ENCODE measurements at places on chromosomes 2 and 18.

- no peak overlapping the region for H3K27ac ChIP-seq
These were observed 61.5 kb upstream of the KLF7 start for GRCh38 chr2:207227062-207227748.

DNA sequence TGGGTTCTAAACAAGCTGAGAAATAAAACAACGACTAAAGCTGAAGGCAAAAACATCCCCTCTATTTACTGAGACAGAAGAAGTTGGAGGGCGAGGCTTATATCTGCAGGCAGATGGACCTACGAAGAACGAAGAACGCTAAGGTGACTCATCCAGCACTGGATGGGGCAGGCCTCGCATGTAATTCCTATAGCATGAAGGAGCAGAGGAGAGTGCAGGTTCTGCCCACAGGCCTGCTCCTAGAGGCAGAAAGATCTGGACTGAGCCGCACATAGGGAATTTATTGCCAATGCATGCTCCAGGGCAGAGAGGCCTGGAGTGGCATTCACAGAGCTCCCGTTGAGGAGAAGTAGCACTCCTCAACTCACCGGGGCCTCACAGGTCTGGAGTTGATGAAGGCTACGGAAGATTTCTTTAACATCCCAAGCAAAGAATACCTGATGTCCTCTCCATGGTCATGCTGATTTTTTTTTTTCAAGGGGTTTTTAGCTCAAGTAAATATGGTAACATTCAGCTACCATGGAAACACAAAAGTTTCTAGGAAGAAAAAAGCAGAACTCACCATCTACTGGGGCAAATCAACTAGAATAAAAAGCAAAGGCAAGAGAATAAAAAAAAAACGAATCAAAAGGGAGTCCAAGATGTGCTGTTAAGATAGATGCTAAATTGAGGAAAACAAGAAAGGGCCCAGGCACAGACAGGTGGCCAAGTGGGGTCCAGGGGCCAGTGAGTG is 10.4 kb upstream of the METTL21A start:
- peak; percentile 62 for DNase-seq
- H3K4me1 ChIP-seq, result peaks cover 7% of the 10 kb centered on the region
- H3K27me3 ChIP-seq, result peaks cover 2% of the 10 kb centered on the region
- H3K36me3 ChIP-seq, result no peaks in the 10 kb centered on the region

- no peaks in the 10 kb centered on the region for H3K36me3 ChIP-seq
- H3K4me1 ChIP-seq, result no peaks in the 10 kb centered on the region
- no peak overlapping the region for H3K4me3 ChIP-seq
- no peak overlapping the region for H3K27ac ChIP-seq
- DNase-seq, result peak; percentile 48
These were observed 397.8 kb downstream of the METTL4 start for GRCh38 chr18:2173486-2173885.

DNA sequence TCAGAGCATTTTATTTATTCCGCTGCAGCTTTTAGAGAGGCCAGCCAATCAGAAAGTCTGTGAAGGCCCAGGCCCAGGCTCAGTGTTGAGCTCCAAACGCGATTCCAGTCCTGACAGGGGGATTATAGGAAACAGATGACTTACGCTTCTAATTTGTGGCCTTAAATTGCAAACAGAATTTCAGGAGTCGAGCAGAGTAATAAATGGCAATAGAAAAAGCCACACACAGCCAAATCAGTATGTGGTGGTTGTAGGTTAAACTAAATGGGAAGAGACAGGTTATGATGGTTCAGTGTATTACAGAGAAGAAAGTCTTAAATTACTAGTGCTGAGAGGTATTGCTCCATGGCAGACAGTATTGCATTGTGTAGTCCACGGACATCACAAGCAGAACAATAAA is 131.0 kb upstream of the ZEB2 start:
- DNase-seq, result no peak
- H3K27ac ChIP-seq, result no peak overlapping the region
- H3K36me3 ChIP-seq, result no peaks in the 10 kb centered on the region
- no peak overlapping the region for H3K4me3 ChIP-seq

GRCh38 chr2:40287195-40287594 is 164.7 kb downstream of the SLC8A1 start:
- H3K36me3 ChIP-seq, result no peaks in the 10 kb centered on the region
- no peak overlapping the region for H3K4me3 ChIP-seq
- no peak overlapping the region for H3K27ac ChIP-seq
- peaks cover 12% of the 10 kb centered on the region for H3K4me1 ChIP-seq
- H3K27me3 ChIP-seq, result no peaks in the 10 kb centered on the region
- DNase-seq, result peak; percentile 65

DNA sequence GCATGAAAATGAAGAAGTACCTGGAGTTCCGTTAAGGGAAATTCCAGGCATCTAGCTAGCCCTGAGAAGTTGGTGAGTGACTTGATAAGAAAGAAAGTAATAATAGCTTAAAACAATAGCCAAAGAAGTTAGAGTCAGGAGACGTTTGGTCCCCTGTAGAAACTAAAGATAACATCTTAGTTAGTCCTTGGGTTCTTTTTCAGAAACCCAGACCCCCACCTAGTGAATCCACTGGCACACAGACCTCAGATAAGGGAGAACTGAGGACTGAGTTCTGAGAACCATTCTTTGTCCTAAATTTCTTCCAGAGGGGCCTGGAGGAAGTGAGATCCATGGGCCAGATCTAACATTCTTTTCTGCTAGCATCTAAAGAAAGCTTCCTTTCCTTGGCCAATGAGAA is 335.4 kb downstream of the SLC4A3 start:
- no peak overlapping the region for H3K27ac ChIP-seq
- no peaks in the 10 kb centered on the region for H3K36me3 ChIP-seq
- H3K4me1 ChIP-seq, result no peaks in the 10 kb centered on the region
- no peak overlapping the region for H3K4me3 ChIP-seq

DNA sequence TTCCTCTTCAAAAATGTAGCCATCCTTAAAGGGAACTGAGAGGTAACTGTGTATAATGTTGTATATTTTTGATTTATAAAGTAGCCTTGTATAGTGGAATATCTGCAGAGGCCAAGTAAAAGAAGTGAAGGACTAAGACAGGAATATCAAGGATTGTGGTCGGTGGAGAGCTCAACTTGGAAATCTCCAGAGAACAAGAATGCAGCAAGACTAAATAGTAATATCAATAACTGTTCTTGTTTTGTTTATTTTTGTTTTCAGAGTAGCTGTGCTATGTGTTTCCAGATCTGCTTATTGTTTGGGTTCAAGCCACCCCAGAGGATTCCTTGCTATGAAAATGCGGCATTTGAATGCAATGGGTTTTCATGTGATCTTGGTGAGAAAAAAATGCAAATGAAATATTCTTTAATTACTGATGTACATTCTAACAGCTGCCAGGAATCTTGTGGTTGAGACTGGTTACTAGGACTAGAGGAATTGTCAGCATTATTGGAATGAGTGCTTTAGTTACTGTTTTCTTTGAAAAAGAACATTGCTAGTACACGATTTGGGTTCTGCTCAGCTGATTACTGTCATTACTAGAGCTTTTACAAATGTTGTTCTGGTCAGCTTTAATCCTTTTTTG is 25.0 kb downstream of the FASTKD2 start:
- H3K36me3 ChIP-seq, result peaks cover 16% of the 10 kb centered on the region
- peak; percentile 20 for DNase-seq
- no peaks in the 10 kb centered on the region for H3K27me3 ChIP-seq
- no peak overlapping the region for H3K4me3 ChIP-seq
- peaks cover 1% of the 10 kb centered on the region for H3K4me1 ChIP-seq
- H3K27ac ChIP-seq, result no peak overlapping the region

DNA sequence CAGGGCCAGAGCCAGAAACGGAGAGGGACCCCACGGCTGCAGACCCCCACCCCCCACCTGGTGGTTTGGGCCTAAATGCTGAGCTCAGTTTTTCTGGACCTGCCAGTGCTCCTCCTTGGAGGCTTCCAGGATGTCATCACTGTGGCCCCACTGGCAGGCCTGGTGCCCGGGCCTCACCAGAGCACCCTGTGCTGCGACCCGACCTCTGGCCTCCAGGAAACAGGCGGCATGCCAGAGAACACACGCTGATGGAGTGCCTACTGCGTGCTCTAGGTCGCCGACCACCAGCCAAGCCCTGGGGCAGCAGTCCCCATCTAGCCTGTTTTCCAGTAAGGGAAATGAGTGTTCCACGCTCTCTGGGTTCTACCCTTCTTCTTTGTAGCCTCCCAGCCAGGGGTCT is 33.8 kb downstream of the HS6ST1 start:
- H3K36me3 ChIP-seq, result peaks cover 62% of the 10 kb centered on the region
- peaks cover 24% of the 10 kb centered on the region for H3K4me1 ChIP-seq
- H3K27me3 ChIP-seq, result no peaks in the 10 kb centered on the region
- no peak overlapping the region for H3K4me3 ChIP-seq

DNA sequence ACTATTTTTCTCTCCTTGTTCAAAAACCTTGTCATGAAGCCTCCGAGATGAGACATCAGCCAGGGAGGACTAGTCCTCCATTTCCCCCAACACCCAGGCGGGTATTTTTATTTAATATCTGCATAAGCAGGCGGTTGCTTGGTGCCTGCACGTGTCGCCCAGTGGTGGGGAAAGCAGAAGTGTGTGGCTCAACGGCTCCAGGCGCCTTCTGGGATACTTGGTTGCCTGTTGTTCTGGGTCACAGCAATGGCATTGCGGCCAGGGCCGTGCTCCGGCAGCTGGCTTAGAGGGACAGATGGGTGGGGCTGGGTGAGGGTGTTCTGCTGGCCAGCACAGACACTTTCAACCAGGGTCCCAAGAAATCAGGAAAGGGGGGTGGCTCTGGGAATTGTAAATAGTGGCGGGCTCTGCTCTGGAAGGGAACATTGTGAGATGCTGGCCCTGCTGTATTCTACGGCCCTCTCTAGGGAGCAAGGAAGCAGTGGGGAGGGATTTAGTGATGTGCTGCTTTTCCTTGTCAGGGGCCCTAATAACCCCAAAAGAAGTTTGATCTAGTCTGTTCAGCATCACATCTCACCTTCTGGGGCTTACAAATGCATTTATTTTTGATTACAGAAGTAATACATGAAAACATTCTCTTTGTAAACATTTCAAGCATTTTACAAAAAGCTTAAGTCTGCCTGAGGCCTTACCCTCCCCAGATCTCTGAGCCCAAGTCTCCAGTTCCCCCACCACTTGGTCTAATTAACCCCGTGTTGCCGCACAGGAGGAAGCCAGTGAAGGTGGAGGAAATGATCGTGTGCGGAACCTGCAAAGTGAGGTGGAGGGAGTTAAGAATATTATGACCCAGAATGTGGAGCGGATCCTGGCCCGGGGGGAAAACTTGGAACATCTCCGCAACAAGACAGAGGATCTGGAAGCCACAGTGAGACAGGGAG is 1.1 kb downstream of the VAMP8 start:
- H3K4me3 ChIP-seq, result no peak overlapping the region
- H3K4me1 ChIP-seq, result peaks cover 17% of the 10 kb centered on the region
- peak overlapping the region; percentile 68 for H3K27ac ChIP-seq
- no peaks in the 10 kb centered on the region for H3K36me3 ChIP-seq
- no peaks in the 10 kb centered on the region for H3K27me3 ChIP-seq
- DNase-seq, result no peak

DNA sequence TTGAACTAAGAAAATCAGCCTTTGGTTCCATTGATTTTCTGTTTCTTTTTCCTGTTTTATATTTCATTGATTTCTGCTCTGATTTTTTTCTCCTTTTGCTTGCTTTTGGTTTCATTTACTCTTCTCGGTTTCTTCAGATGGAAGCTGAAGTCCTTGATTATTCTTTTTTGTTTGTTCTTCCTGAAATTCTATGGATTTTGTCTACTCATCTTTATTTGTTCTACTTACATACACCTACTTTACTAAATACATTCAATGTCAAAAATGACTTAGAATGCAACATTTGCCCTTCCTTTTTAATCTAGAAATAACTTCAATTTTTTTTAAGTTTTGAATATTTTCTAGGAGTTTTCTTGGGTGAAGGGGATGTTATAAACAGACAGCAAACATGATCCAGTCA is 612.5 kb downstream of the METTL4 start:
- no peaks in the 10 kb centered on the region for H3K27me3 ChIP-seq
- H3K27ac ChIP-seq, result no peak overlapping the region
- DNase-seq, result no peak
- no peaks in the 10 kb centered on the region for H3K36me3 ChIP-seq

DNA sequence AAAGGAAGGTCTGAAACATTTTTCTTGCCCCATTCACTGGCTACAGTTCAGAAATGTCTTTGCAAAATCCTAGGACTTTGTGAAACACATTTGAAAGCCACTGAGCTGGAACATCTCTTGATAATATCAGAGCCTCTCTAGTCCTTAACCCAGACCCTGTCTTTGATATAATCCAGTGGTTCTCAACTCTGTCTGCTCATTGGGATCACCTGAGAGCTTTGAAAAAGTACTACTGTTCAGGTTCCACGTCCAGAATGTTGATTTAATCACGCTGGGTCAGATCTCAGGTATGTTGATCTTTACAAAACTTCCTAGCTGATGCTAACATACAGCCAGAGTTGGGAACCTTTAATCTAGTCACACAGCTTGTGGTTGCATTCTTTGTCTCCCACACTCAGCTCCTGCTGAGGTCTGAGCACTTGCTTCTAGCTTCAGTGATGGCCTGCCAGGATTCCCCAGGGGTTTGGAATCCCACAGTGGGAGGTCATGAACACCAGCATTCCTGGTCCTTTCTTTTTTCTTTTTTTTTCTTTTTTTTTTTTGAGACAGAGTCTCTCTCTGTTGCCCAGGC is 262.7 kb downstream of the SETBP1 start:
- H3K27ac ChIP-seq, result no peak overlapping the region
- H3K36me3 ChIP-seq, result no peaks in the 10 kb centered on the region
- H3K27me3 ChIP-seq, result no peaks in the 10 kb centered on the region
- peaks cover 2% of the 10 kb centered on the region for H3K4me1 ChIP-seq
- no peak overlapping the region for H3K4me3 ChIP-seq

- no peaks in the 10 kb centered on the region for H3K27me3 ChIP-seq
- H3K4me1 ChIP-seq, result peaks cover 19% of the 10 kb centered on the region
- H3K27ac ChIP-seq, result no peak overlapping the region
- no peak overlapping the region for H3K4me3 ChIP-seq
- H3K36me3 ChIP-seq, result peaks cover 57% of the 10 kb centered on the region
These were observed 69.5 kb downstream of the EPAS1 start for GRCh38 chr2:46366668-46367052.

GRCh38 chr18:73006331-73006730 is 138.5 kb upstream of the NETO1 start:
- H3K4me3 ChIP-seq, result no peak overlapping the region
- no peak overlapping the region for H3K27ac ChIP-seq
- no peak for DNase-seq
- H3K27me3 ChIP-seq, result no peaks in the 10 kb centered on the region
- H3K36me3 ChIP-seq, result no peaks in the 10 kb centered on the region
- H3K4me1 ChIP-seq, result no peaks in the 10 kb centered on the region
